ENCODE measurements at places on chromosomes 6 and 20.

DNA sequence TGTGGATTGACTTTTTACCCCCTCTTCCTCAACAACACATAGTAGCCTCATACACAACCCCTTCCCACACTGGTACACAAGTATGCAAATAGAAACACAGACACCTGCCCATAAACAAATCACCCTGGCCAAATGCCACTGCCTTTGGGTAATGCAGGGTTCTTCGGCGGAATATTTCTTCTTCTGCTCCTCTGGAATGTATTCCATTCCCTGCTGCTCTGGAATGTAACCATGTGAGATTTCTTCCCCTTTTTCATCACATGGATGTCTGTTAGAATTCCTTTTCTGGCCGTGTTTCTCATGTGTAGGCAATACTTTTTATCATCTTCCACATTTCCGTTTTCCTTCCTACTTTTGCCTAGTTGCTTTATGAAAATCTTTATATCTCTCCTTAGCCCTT lies 76.1 kb upstream of the TPD52L1 start:
- no peak for DNase-seq

DNA sequence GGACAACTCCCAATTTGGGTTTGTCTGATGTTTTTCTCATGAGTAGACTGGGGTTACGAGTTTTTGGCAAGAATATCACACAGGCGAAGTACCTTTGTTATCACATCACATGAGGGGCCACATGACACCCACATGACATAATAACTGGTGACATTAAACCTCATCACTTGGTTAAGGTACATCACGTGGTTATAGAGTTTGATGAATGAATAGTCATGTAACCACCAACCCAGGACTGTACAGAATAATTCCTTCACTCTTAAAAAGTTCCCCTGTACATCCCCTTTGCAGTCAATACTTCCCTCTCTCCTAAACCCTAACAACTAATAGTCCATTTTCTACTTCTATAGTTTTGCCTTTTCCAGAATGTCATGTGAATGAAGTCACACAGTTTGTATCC lies 83.4 kb downstream of the REV3L start:
- no peak for DNase-seq

- no peak for DNase-seq
Observed at GRCh38 chr6:117494694-117495318, 12.3 kb downstream of the DCBLD1 start.

GRCh38 chr6:20696676-20697075 lies 162.4 kb downstream of the CDKAL1 start:
- DNase-seq, result no peak

- DNase-seq, result no peak
Observed at GRCh38 chr20:47648943-47649342, 136.3 kb downstream of the SULF2 start.

GRCh38 chr20:37358366-37359150 lies 12.6 kb downstream of the SRC start:
- DNase-seq, result no peak

DNA sequence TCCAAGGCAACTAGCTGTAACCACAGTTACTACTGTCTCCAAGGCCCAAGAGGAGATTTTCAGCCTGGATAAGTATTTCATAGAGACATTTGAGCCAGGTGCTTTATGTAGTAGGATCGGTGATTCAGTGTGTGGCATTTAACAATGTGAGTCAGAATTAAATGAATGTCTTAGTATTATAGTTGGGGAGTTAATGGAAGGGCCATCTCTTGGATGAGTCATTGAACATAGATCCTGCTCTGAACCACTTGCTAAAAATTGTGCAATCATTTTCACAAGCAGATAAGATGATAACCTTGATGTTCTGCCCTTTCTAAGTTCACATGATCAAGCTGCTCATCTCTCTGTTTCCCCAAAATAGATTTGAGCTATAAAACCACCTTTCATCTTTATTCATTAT lies 668.9 kb upstream of the CITED2 start:
- peak; percentile 74 for DNase-seq

DNA sequence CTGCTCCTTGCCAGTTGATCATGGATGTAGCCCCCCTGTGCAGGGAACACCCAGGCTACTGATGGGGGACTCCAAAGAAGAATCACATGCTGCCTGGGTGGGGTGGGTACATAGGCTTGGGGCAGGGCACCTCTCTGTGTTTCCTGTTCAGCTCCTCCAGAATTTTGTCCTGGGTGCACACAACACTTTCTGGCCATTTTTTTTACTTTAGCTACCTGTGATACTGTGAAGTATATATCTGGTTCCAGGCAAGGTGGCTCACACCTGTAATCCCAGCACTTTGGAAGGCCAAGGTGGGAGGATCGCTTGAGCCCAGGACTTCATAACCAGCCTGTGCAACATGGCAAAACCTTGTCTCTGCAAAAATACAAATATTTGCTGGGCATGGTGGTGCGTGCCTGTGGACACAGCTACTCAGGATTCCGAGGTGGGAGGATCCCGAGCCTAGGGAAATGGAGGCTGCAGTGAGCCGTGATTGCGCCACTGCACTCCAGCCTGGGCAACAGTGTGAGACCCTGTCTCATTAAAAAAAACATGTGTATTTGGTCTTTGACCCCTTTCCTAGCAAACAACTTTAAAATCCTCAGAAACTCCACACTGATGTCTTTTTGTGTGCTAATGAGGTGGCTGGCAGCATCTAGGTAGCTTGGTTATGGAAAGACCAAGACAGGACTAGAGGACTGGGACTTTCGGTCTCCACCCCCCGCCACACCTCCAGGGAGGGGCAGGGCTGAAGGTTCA lies 14.1 kb downstream of the SLC4A11 start:
- no peak for DNase-seq

- DNase-seq, result no peak
Observed at GRCh38 chr20:25254571-25254970, 6.7 kb downstream of the PYGB start.

- DNase-seq, result no peak
Observed at GRCh38 chr6:149368065-149368464, 32.0 kb upstream of the SUMO4 start.

DNA sequence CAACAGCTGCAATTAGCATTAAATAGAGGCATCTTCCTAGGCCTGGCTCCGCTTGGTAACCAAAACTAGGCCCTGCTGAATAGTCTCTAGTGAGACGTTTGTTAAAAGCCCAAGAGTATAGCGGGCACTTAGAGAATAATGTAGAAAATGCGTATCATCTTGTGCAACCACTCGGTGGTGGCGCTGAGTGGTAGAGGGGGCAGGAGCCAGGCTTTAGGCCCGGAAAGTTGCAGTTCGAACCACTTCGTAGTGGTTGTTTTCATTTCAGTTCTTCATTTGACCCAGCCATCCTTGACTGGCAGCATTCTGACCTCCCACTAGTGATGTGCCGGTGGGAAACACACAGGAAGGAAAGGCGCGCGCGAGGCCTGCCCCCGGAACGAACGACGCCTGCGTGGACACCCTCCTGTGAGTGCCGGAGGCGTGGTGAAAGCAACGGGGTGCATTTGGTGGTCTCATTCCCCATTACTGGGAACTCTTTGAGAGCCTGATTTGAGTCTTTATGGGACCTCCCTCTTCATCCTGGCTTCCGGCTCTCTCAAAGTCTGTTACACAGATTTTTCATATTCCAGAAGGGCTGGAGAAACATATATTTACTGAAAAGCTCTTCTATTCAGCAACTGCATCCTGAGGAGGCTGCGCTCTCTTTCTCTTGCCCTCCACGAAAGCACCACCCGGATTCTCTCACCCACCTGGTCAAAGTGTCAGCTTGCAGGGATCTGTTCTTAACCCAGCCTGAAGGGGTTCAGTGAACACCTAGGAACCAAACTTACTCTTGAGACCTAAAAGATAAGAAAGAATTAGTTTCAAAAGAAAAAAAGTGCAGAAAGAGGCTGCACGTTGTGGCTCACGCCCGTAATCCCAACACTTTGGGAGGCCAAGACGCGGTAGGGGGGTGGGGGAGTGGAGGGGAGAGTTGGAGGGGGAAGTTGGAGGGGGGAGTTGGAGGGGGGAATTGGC lies 18.2 kb downstream of the GPX5 start:
- DNase-seq, result no peak

DNA sequence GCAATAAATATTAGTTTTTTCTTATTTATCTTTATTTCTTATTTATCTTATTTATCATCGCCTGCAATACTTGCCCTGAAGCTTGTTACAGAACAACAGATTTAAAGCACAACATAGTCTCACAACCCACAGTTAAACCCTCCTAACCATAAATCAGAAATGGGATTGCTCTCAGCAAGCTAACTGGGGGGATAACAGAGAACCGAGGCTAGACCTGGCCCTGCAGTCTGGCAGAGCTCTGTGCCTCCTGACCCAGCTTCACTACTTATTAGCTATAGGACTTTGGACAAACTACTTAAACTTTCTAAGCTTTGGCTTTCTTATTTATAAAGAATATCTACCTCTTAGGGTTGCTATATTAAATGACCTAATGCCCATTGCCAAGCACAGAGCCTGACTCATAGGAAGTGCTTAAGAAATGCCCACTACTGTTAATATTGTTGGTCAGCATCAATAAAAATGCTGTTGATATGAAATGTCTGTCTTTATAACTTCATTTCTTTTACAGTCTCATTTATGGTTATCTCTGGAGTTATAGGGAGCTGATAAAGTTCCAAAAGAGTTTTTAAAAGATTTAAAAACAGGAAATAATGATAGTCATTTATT lies 87.9 kb upstream of the BEND6 start:
- no peak for DNase-seq

GRCh38 chr6:68967549-68968300 lies 332.6 kb downstream of the ADGRB3 start:
- peak; percentile 40 for DNase-seq

DNA sequence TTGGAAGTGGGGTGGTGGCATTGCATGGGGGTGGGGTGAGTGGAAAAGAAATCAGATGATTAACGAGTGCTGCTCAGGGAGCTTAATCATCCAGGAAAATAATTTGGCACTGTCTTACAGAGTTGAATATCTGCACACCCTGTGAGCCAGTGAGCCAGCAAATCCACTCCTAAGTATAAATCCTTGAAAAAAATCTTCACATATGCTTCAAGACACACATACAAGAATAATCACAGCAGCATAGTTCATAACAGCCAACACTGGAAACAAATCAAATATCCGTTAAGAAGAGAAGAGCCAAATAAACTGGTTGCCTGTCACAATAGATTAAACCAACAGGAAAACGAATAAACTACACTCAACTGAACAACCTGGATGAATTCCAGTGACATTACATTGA lies 62.8 kb downstream of the SAMD3 start:
- DNase-seq, result no peak

DNA sequence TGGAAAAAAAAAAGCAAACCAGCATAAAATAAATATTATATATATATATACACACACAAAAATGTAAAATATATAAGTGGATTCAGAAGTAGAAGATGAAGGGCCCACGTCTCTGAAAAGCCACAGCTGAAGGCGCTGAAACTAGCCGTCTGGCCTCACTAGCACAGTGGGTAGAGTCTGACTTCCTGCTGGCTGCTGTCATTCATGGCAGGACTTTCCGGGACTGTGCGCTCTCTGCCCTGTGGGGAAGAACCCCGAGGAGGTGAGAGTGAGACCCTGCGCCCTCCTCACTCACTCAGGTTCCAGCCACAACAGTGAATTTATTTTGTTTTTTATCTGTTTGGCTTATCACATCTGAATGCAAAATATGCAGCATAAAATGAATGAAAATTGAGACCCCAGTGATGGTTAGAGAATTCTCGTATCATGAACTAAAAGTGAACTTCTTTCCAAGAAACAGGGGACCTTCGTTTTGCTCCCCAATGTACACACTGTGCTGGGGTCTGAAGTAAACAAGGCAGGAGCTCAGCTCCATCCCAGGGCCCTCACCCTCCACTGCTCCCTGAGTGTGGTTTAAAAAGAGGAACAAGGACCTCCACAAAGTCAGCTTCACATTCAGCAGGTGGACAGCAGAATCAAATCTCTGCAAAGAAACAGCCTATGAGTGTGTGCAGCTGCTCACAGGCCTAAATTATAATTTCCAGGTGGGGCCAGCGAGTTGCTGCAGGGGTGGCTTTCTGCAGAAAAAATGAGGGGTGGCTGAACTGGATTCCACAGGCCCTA lies 1.3 kb upstream of the RAMACL start:
- DNase-seq, result no peak

- DNase-seq, result no peak
Observed at GRCh38 chr6:101703311-101703710, 309.8 kb downstream of the GRIK2 start.

DNA sequence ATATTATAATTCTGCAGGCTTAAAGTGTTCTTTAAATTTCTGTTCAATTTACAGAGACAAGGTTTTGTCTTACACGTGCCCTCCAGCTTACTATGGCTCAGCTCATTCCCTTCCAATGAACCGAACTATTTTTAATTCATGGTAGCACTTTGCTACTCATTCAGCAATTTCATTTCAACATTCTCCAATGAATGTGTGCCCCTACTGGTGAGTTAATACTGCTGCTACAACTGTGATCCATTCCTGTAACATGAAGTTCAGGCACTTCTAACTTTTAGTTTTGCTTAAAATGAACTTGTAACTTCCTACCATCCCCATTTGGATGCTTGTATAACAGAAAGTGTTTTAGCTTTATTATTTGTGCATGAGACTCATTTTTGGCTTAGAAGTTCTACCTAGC lies 99.7 kb downstream of the F13A1 start:
- no peak for DNase-seq

- no peak for DNase-seq
Observed at GRCh38 chr6:107466062-107466461, 6.7 kb upstream of the PDSS2 start.

DNA sequence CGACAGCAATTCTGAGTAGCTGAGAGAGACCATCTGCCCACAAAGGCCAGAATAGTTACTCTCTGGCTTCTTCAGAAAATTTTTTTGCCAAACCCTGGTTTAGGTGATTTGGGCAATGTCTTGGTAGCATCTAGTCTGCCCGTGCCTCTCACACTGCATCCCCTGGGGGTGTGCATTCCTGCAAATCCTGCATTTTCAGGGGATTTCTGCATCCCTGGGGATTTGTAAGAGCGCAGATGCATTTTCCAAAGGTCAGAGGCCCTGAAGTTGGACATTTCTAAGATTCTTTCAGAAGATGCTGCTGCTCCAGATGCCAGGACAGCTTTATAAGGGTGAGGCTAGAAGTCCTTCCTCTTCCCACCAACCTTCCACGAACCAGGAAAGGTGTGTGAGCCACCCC lies 4.0 kb downstream of the CST9 start:
- no peak for DNase-seq

DNA sequence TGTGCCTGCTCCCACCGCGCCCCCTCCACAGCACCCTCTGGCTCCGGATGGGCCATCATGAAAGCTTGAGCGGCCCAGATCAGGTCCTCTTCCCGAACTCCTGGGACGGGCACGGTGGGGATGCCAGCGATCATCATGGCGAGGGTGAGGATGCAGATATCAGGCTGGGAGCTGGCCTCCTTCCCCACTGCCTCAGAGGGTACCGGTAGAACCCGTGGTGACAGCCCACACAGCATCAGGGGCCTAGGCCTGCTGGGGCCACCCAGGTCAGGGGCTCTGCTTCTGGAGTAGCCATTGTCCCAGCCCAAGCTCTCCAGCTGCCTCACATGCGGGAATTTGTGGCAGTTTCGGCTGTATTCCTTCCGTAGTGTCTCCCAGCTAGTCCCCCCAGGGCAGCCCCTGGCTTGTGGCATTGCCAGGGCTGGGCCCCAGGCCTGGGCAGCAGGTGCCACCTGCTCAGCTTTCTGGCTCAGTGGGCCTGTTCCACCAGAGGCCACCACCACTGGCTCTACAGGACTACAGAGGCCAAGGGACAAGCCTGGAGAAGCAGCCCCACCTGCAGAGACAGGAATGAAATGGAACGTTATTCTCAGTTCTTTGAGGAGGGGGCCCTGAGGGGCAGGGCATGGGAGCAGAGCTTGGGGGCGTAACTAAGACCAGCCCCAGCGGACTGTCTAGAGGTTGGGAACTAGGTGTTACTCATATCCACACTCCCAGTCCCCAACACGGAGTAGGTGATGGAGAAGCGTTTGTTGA lies 654 bp downstream of the SPATA25 start:
- DNase-seq, result no peak

- no peak for DNase-seq
Observed at GRCh38 chr6:136739501-136739900, 52.8 kb downstream of the MAP3K5 start.
